ENCODE measurements at places on chromosomes 5 and 9. TPM values are rescaled to one million over a fixed set of nuclear protein-coding genes. Genes with fewer than 3 reads are reported as not detected.

DNA sequence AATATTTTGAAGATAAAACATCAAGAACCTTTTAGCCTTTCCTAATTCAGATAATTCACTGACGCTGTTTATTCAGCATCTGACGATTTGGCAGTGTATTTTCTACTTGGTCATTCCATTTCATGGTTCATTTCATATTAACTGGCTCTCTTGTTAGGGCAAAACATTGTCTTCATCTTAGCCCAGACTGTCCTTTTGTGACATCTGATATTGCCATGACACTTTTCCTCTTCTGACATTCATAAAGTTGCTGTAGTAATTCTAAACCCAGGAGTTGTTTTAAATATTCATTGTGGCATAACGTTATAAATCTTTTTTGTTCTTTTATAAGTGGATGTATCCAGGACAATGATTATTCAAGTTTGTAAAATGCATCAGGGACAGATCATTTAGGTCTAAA, 1.8 kb downstream of the SCAMP1 start:
- no peak overlapping the region for H3K4me3 ChIP-seq
- 0 out of 2 replicates have a peak, but pooled peaks cover 10% of the 10 kb centered on the region for H3K4me1 ChIP-seq
- no peak overlapping the region for H3K27ac ChIP-seq

TUSC1 gene
- 2.4 TPM for total RNA-seq

PLCXD3 gene
- total RNA-seq = 0.20 TPM

TMEM174 gene
- not detected for total RNA-seq

GRCh38 chr5:36261186-36261585, 19.5 kb upstream of the NADK2 start:
- H3K27ac ChIP-seq = no peak overlapping the region
- no peak for DNase-seq
- H3K36me3 ChIP-seq = no peaks in the 10 kb centered on the region
- H3K4me3 ChIP-seq = no peak overlapping the region

GRCh38 chr5:75053304-75054133, 1.2 kb upstream of the GCNT4 start:
- peak overlapping the region; percentile 81 for H3K4me3 ChIP-seq
- DNase-seq = peak; percentile 68
- H3K27ac ChIP-seq = peak overlapping the region; percentile 67
- H3K36me3 ChIP-seq = no peaks in the 10 kb centered on the region
- no peaks in the 10 kb centered on the region for H3K27me3 ChIP-seq

- H3K27ac ChIP-seq = no peak overlapping the region
- DNase-seq = no peak
- no peaks in the 10 kb centered on the region for H3K27me3 ChIP-seq
- H3K36me3 ChIP-seq = no peaks in the 10 kb centered on the region
- H3K4me3 ChIP-seq = no peak overlapping the region
- no peaks in the 10 kb centered on the region for H3K4me1 ChIP-seq
Observed at GRCh38 chr5:156735477-156735876, 114.6 kb upstream of the PPP1R2B start.

ZNF366 gene
- total RNA-seq = not detected

DNA sequence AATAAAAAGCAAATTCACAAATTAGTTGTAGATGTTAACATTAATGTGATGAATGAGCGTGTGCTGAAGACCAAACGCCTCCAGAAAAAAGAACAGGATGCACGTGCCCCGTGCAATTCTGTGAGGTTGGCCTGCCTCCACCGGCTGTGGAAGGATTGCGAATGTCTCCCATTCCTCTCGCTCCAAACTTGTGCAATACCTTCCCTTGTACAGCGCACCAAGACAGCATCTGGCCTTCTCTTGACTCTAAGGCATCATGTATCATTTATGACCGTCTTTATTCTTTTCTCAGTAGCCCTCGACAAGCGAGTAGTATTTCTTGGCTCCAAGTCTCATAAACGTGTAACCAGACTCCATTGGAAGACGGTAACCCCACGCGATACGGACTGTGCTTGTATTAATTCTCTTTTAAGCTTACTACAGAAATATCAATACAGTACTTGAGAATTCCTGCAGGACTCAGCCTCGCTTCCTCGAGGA, 1.5 kb upstream of the TESK1 start:
- H3K36me3 ChIP-seq = no peaks in the 10 kb centered on the region
- H3K4me3 ChIP-seq = peak overlapping the region; percentile 48
- no peaks in the 10 kb centered on the region for H3K27me3 ChIP-seq

IGFBPL1 gene
- 1.3 TPM for total RNA-seq

- H3K4me1 ChIP-seq = no peaks in the 10 kb centered on the region
- DNase-seq = no peak
- no peak overlapping the region for H3K4me3 ChIP-seq
- no peak overlapping the region for H3K27ac ChIP-seq
- no peaks in the 10 kb centered on the region for H3K27me3 ChIP-seq
- H3K36me3 ChIP-seq = no peaks in the 10 kb centered on the region
Observed at GRCh38 chr9:7318920-7319319, 480.7 kb downstream of the DMAC1 start.

SMIM33 gene
- not detected for total RNA-seq

DNA sequence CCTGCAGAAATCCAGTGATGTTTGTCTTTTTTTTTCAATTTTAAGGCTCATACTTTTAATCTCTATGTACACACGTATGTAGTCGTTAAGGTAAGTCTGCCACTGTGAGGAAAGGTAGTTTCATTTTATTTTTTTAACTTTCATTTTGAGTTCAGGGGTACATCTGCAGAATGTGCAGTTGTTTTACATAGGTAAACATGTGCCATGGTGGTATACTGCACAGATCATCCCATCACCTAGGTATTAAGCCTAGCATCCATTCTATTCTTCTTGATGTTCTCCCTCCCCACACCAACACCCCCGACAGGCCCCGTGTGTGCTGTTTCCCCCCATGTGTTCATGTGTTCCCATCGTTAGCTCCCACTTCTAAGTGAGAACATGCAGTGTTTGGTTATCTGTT, 19.7 kb downstream of the MUSK start:
- no peaks in the 10 kb centered on the region for H3K27me3 ChIP-seq
- H3K4me1 ChIP-seq = no peaks in the 10 kb centered on the region
- no peak for DNase-seq
- no peak overlapping the region for H3K27ac ChIP-seq

GRCh38 chr5:121271546-121271945, 580.1 kb upstream of the FTMT start:
- no peak overlapping the region for H3K27ac ChIP-seq
- H3K4me3 ChIP-seq = no peak overlapping the region

GRCh38 chr5:73759771-73760170, 133.8 kb downstream of the ARHGEF28 start:
- no peak for DNase-seq
- H3K36me3 ChIP-seq = no peaks in the 10 kb centered on the region
- H3K27ac ChIP-seq = no peak overlapping the region
- no peaks in the 10 kb centered on the region for H3K27me3 ChIP-seq
- H3K4me3 ChIP-seq = no peak overlapping the region
- no peaks in the 10 kb centered on the region for H3K4me1 ChIP-seq

DNA sequence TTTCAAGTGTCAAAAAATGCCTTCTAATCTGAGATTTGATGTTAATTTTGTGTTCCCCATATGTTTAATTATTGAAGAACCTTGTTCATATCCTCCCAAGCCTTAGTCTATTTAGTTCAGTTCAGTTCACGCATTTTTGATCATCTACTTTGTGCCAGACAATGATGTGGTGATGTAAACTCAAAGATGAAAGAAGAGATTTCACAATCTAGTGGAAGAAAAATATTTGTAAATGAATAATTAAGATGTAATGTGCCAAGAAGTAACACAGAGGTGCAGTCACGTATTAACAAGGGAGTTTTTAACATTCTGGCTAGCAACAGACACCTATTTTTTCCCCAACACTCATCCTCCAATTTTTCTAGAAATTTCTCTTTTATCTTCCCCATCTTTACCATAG, 22.1 kb upstream of the KIF2A start:
- H3K36me3 ChIP-seq = no peaks in the 10 kb centered on the region
- no peak overlapping the region for H3K4me3 ChIP-seq
- peaks cover 20% of the 10 kb centered on the region for H3K4me1 ChIP-seq

PDE8B gene
- total RNA-seq = 1.9 TPM

- H3K4me3 ChIP-seq = no peak overlapping the region
- H3K4me1 ChIP-seq = no peaks in the 10 kb centered on the region
- H3K36me3 ChIP-seq = no peaks in the 10 kb centered on the region
- no peak for DNase-seq
Observed at GRCh38 chr9:74282526-74283253, 214.4 kb upstream of the RORB start.

GRCh38 chr5:38115318-38115827, 143.0 kb upstream of the EGFLAM start:
- H3K27me3 ChIP-seq = no peaks in the 10 kb centered on the region
- 0 out of 2 replicates have a peak, but pooled peaks cover 4% of the 10 kb centered on the region for H3K4me1 ChIP-seq
- no peaks in the 10 kb centered on the region for H3K36me3 ChIP-seq
- H3K4me3 ChIP-seq = no peak overlapping the region
- no peak for DNase-seq

KCNIP1 gene
- not detected for total RNA-seq

- no peak for DNase-seq
- no peak overlapping the region for H3K27ac ChIP-seq
- no peaks in the 10 kb centered on the region for H3K36me3 ChIP-seq
- no peaks in the 10 kb centered on the region for H3K27me3 ChIP-seq
Observed at GRCh38 chr9:23849379-23850035, 23.5 kb upstream of the ELAVL2 start.

GRCh38 chr9:110072597-110073355, 135.2 kb downstream of the C9orf152 start:
- H3K27ac ChIP-seq = no peak overlapping the region
- DNase-seq = no peak
- H3K4me3 ChIP-seq = no peak overlapping the region
- peaks cover 22% of the 10 kb centered on the region for H3K4me1 ChIP-seq
- no peaks in the 10 kb centered on the region for H3K36me3 ChIP-seq

GRCh38 chr5:167951116-167951515, 340.3 kb upstream of the WWC1 start:
- no peak overlapping the region for H3K27ac ChIP-seq
- no peaks in the 10 kb centered on the region for H3K36me3 ChIP-seq
- peaks cover 3% of the 10 kb centered on the region for H3K4me1 ChIP-seq
- no peak for DNase-seq
- H3K4me3 ChIP-seq = no peak overlapping the region

GRCh38 chr9:75164573-75164972, 76.3 kb downstream of the OSTF1 start:
- H3K27ac ChIP-seq = no peak overlapping the region
- H3K36me3 ChIP-seq = no peaks in the 10 kb centered on the region
- no peaks in the 10 kb centered on the region for H3K4me1 ChIP-seq
- no peaks in the 10 kb centered on the region for H3K27me3 ChIP-seq
- no peak overlapping the region for H3K4me3 ChIP-seq

DNA sequence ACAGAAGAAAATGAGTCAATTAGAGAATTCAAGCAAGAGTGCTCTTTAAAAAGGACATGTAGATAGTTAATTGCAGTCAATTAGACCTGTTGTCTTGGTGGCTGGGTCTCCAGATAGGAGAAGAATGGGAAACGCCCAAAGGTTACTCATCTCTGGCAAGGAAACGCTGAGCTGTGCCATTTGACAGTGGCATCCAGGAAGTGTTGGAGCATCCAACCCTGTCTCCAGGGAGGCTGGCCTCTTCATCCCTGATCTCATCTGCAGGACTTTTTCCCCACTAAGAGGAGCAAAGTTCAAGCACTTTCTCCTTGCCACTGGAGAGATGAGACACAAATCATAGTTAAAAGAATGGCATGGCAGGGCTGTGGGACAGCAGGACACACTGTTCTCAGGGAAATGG, 111.7 kb upstream of the MSX2 start:
- H3K27me3 ChIP-seq = no peaks in the 10 kb centered on the region
- H3K36me3 ChIP-seq = no peaks in the 10 kb centered on the region
- H3K27ac ChIP-seq = no peak overlapping the region
- H3K4me1 ChIP-seq = peaks cover 58% of the 10 kb centered on the region

UNC13B gene
- total RNA-seq = 20.8 TPM

- no peak for DNase-seq
- H3K4me3 ChIP-seq = no peak overlapping the region
- H3K27ac ChIP-seq = no peak overlapping the region
- H3K36me3 ChIP-seq = peaks cover 6% of the 10 kb centered on the region
- H3K4me1 ChIP-seq = peaks cover 44% of the 10 kb centered on the region
Observed at GRCh38 chr9:133879615-133880014, 112.5 kb downstream of the VAV2 start.

DNA sequence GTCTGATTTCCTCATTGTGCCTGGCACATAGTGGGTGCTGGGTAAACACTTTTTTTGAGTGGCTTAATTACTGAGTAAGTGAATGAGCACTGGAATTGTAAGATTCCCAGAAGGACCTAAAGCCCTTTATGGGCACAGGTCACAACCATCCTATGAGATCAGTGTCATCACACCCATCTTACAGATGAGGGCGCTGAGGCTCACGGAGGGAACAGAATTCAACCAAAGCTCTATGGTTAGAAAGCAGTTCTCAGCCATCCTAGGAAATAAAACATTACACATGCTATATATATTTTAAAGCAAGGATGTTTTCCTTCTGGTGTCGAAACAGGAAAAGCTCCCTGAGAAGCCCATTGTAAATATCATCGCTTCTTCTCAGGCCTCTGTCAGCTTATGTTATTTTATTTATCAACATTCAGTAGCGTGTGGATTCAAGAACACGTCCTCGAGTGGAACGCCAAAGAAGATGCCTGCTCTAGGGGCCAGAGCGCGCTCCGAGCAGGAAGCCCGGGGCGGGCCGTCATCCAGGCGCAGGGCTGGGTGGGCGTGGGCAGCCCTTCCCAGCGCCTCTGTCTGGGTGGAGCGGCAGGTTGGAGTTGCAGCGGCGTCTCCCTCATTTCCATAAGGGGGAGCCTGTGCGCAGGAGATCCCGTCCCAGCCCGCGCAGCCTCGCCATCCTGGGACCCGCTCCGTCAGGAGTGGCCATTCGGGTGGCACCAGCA, 155.8 kb upstream of the SMIM23 start:
- DNase-seq = peak; percentile 80
- H3K27ac ChIP-seq = no peak overlapping the region
- peaks cover 11% of the 10 kb centered on the region for H3K4me1 ChIP-seq
- no peaks in the 10 kb centered on the region for H3K36me3 ChIP-seq
- H3K4me3 ChIP-seq = no peak overlapping the region

DNA sequence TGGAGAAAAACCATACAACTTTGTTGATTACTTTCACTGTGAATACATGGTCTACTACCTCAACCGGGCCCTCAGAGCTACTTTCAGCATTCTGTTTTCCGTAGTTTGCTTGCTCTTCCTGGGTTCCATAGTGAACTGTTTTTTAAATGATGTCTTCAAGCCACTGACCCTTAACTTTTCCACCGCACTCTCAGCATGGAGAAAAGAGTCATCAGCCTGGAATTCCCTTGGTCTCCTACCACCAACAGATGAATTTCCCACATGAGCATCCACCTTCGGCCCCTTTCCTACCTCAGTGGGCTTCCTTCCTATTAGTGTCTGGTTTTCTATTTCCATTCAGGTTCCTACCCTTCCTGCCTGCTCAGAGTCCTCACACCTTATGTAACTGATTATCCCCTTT, 135.9 kb upstream of the ADAMTSL1 start:
- no peak for DNase-seq
- H3K4me1 ChIP-seq = no peaks in the 10 kb centered on the region
- H3K27ac ChIP-seq = no peak overlapping the region
- no peaks in the 10 kb centered on the region for H3K36me3 ChIP-seq
- H3K27me3 ChIP-seq = no peaks in the 10 kb centered on the region

PLAC8L1 gene
- total RNA-seq = not detected

KCNN2 gene
- not detected for total RNA-seq

CAMK2A gene
- total RNA-seq = not detected

Data from Caco-2 (cell line).